ENCODE measurements at places on chromosomes 7 and 10.

DNA sequence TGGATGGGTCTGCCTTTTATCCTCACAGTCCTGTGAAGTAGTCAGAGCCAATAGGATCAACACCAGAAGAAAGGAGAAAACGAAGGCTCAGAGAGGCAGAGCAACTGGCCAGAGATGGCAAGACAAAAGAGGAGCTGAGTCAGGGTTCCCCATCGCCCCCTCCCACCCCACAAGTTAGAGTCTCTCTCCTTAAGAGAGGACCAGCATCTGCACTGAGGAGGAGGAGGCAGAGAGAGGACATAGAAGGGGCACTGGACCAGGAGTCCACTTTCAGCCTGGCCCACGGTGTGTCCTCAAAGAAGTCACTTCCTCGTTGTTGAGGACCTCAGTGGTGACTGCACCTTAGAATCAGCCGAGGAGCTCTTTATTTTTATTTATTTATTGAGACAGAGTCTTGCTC, 11.6 kb downstream of the SPOCK2 start:
- DNase-seq, result no peak

GRCh38 chr10:77226853-77227565, 410.6 kb downstream of the KCNMA1 start:
- DNase-seq, result no peak

DNA sequence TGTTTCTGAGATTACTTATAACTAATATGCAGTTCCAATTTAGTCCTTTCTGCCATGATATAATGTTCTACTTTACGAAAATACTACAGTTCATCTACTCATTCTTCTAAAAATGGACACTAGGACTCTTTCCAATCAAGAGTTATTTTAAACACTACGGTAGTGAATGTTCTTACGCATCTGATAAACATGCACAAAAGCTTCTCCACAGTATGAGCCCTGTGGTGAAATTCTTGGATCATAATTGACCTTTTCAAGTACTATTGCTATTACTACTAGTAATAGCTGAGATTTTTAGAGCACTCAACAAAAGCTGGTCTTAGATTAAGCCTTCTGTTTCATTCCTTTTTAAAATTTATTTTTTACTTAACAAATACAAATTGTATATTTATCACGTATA, 106.4 kb downstream of the CH25H start:
- no peak for DNase-seq

DNA sequence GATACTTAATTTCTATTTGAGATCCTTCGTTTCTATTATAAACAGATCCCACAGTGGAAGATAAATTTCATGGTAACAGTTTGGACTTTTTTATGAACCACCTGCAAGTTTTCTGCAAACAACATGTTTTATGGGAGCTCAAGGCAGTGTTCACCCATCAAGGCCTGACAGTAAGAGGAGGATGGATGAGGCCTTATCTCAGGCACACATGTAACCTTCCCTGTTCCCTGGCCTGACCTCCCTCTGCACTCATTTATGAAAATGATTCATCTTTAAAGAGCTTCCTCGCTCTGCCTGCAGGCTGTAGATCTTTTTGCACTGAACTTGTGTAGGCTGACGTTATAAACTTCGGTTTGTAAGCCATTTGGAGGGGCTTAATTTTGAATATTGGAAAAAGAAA, 500.1 kb downstream of the GATA3 start:
- no peak for DNase-seq

- no peak for DNase-seq
Observed at GRCh38 chr10:11725912-11726311, 16.3 kb upstream of the ECHDC3 start.

- no peak for DNase-seq
Observed at GRCh38 chr10:90965720-90966119, 44.8 kb upstream of the ANKRD1 start.

- DNase-seq, result no peak
Observed at GRCh38 chr10:80141696-80142460, 9.3 kb downstream of the PLAC9 start.

GRCh38 chr7:131145770-131146169, 181.9 kb upstream of the MKLN1 start:
- DNase-seq, result no peak

- DNase-seq, result no peak
Observed at GRCh38 chr7:131300572-131301466, 26.9 kb upstream of the MKLN1 start.

DNA sequence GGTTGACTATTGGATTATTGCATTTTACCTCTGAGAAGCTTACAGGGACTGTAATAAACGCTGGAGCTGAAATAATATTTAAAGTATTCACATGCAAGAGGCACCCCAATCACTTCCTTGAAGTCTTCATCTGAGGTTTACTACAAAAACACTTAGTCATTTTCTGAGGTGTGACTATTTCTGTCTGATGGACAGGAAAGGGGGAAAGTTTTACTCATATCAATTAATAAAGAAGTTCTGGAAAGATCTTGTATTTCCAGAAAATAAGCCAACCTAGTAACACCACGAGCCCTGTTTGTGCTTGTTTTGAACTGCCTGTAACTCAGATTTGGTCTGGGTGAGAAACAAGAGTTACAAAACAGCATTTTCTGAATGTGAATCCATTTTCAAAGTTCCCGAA, 63.9 kb upstream of the PRKCQ start:
- no peak for DNase-seq

DNA sequence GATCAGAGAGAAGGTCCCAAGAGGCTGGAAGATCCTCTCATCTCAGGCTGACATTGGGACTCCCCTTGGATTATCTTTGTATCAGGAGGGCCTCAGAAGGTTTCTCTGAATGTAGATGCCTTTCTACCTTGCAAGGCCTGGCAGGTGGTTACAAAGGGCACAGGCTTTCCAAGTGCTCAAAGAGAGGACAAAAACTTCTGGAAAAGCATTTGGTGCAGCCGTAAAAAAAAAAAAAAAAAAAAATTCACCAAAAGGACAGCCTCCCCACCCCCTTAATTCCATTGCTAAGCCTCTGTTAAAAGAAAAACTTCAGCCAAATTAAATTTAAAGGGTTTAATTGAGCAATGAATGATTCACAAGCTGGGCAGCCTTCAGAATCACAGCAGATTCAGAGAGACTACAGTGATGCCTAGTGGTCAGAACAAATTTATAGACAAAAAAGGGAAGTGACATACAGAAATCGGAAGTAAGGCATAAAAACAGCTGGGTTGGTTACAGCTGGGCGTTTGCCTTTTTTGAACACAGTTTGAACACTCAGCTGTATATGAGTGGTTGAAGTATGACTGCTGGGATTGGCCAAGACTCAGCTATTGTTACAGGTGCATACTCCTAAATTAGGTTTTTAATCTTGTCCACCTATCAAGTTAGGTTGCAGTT, 42.5 kb upstream of the LRGUK start:
- DNase-seq, result no peak

- DNase-seq, result no peak
Observed at GRCh38 chr7:64849924-64850499, 53.1 kb upstream of the ZNF273 start.

DNA sequence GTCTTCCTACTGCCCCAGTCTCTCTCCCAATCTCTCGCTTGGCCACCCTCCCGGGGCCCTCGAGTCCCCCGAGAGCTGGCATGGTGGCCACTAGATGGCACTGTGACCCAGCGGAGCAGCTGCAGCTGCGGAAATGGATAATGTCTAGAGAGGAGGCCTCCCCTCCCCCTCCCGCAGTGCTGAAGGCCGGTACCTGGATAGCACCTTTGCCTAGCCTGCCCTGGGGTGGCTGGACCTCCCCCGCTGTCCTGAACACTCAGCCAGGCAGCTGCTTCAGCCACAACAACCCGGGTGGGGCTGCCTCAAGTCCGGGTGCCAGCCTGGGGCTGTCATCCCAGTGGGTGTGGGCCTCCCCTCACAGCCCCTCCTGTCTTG, 65.2 kb downstream of the GOLGA7B start:
- peak; percentile 72 for DNase-seq

DNA sequence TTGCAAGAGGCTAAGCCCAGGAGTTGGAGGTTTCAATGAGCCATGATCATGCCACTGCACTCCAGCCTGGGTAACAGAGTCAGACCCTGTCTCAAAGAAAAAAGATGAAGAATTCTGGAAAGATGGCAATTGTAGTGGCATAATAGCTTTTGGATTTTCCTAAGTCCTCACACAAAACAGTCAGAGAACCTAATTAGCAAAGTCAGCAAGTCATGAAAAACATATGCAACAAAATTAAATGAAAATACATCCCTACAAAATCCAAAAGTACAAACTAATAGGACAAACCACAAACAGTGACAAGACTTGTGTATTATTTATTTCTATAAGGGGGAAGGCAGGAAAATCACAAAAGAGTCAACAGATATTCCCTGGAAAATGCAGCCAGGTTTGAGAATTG, 362.3 kb upstream of the PLXDC2 start:
- DNase-seq, result no peak

DNA sequence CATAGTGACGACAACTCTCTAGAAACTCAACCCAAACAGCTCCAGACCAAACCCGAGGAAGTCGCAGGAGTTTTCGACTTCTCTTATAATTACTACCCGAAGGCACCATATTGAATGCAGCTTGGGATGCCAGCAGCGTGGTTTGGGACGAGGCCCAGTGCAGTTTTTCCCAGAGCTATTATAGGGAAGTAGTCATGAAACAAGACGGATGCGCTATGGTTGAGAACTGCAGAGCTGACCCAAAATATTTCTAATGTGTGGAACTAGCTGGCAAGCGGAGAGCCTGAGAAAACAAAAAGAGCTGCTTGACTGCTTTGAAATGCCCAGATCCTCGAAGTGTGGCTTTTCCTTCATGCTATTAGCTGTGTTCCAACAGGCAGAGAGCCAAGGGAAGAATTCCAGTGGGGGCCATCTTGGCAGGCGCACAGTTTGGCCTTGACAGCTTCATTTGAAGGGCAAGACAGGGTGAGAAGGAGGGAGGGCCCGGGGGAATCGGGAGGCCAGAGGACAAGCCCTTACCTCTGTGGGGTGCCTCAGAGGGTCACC, 122.7 kb downstream of the CUL2 start:
- no peak for DNase-seq

DNA sequence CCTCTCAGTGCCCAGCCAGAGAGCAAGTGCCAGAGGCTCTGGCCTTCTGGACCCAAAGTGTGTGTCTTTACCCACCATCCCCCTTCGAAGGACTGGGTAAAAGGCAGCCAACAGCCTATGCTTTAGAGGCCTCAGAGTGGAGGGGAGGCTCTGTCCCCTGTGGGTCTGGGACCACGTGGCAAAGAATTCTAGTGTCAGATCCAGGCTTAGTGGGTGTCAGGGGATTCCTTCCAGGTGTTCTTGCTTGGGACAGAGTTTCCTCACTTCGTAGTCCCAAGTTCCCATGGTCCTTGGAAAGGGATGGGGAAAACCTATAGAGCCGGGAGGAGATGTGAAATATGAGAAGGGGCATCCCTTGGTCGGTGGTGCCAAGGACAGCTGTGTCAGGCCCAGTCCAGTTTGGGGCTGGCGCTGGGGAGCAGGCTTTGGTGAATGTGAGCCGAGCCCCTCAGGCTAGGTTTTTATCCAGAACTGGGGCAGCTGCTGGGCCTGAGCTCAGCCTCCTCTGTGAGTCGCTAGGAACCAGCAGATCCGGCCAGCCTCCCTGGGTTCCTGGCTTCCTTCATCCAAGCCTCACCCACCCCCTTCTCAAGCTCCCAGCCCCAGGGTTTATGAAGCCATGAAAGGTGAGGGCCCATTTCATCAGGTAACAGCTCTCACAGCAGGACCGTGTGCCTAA, 71.2 kb downstream of the C10orf105 start:
- no peak for DNase-seq

DNA sequence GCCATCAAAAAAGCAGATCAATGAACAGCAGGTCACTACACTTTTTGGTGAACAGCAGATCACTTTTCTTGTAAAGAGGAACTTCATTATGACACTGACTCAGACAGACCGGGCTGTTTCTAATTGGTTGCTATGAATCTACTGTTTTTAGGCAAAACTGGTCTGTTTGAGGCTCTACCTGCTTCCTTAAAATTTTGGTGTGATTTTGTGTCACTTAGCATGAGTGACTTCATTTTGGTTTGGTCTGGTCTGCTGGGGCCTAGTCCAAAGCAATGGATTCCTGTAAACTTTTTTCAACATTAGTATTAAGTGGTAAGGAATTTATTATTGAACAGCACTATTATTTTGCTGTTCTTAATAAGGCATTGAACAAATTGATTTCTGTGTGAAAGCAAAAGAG, 41.8 kb upstream of the C10orf71 start:
- DNase-seq, result no peak

GRCh38 chr7:38746438-38746837, 115.3 kb upstream of the AMPH start:
- DNase-seq, result no peak

DNA sequence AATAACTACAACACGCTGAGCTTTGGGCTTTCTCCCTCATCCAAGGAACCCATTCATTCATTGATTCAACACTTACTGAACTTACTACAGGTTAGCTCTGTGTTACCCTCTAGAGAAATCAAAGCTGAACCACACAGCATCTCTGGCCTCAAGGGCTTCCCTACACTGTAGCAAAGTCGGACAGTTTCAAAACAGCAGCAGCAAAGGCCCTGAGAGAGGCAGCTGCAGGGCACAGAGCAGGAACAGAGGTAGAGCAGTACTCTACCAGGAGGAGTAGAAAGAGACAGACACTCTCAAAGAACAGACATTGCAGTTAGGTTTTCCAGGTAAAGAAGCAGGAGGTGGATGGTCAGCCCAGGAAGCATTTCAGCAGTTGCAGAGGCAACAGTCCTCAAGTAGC, 16.1 kb downstream of the DOCK4 start:
- no peak for DNase-seq

DNA sequence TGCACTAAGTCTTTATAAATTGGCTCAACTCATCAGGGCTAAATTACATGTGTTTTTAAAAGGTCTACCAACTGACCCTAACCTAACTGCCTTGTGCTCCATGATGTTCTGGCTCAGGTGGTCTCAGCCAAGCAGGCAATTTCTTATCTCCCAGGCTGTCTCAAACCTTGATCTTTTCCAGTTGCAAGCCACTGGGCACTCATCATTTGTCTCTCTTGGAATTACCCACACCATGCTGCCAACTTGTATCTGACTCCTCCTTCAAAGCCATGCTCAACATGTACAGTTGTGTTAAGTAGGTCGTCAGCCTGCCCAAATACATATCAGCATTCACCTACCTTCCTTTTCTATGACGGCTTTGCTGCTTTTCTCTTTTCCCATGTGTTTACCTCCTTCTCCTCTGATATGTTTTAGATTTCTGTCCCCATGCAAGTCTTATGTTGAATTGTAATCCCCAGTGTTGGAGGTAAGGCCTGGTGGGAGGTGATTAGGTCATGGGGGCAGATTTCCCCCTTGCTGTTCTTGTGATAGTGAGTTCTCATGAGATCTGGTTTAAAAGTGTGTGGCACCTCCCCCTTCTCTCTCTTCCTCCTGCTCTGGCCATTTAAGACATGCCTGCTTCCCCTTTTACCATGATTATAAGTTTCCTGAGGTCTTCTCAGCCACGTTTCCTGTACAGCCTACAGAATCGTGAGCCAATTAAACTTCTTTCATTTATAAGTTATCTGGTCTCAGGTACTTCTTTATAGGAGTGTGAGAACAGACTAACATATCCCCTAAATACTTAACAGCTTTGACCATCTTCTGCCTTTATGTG, 130.0 kb downstream of the ELAPOR2 start:
- DNase-seq, result no peak

DNA sequence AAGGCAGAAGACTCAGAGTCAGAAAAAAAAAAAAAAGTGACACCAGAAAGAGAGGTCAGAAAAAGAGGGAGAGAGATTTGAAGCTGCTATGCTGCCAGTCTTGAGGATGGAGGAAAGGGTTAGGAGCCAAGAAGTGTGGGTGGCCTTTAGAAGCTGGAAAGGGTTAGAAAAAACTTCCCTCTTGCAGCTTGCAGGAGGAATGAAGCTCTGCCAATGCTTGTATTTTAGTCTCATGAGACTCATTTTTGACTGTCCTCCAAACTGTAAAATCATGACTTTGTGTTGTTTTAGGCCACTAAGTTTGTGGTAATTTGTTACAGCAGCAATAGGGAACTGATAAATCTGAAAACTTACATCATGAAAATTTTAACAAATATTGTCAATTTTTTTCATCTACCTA, 127.7 kb upstream of the NOBOX start:
- no peak for DNase-seq
